ENCODE measurements at places on chromosomes 1 and 21.
A peak's percentile ranks its signal among the peaks of the same experiment; 100 is the strongest.

DNA sequence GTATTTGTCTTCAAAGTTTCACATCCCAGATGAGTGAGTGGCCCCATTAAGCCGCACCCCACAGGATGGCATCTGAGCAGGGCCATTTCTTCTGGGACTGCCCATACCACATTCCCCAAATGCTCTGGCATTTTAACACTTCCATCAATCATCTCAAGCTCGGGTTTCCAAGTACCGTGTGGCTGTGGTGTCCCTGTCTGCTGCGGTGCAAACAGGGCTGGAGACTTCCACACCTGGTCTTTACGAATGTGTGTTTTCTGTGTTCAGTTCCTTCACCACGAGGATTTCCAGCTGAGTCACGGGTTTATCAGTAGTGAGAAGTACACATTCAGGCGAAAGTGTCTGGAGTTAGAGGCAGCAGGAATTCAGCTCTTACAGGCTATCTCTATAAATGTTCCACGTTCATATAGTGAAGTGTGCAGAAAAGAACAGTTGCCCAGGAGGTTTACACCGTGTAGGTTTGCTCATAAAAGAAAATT lies 195.2 kb downstream of the RHOU start:
- peaks cover 7% of the 10 kb centered on the region for H3K27me3 ChIP-seq
- H3K4me3 ChIP-seq = no peak overlapping the region
- peaks cover 17% of the 10 kb centered on the region for H3K4me1 ChIP-seq
- no peaks in the 10 kb centered on the region for H3K36me3 ChIP-seq
- DNase-seq = peak; percentile 49
- H3K27ac ChIP-seq = no peak overlapping the region

GRCh38 chr1:193367863-193368262 lies 181.4 kb upstream of the B3GALT2 start:
- H3K4me1 ChIP-seq = peaks cover 7% of the 10 kb centered on the region
- peaks cover 4% of the 10 kb centered on the region for H3K27me3 ChIP-seq
- peak overlapping the region; percentile 37 for H3K4me3 ChIP-seq
- no peak overlapping the region for H3K27ac ChIP-seq
- H3K36me3 ChIP-seq = no peaks in the 10 kb centered on the region

DNA sequence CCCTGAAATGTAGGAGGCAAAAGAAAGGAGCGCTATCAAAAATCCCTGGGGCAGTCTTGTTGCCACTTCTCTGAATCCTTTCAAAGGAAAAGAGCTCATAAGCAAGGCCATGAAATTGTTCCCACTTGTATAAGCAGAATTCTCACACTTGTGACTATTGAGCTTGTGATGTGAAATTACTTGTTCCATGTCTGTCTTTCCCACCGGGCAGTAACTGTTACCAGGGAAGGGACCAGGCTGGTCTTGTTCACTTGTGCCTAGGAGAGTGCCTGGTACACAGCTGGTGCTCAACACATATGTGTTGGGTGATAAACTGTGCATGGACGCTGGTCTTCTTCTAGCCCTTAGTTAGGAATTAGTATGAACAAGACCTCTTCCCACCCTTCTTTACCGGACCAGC lies 150.6 kb downstream of the CDC7 start:
- no peaks in the 10 kb centered on the region for H3K27me3 ChIP-seq
- no peaks in the 10 kb centered on the region for H3K36me3 ChIP-seq
- H3K4me1 ChIP-seq = peaks cover 26% of the 10 kb centered on the region
- no peak for DNase-seq
- no peak overlapping the region for H3K27ac ChIP-seq

- H3K4me3 ChIP-seq = no peak overlapping the region
- H3K27me3 ChIP-seq = no peaks in the 10 kb centered on the region
- H3K36me3 ChIP-seq = no peaks in the 10 kb centered on the region
- DNase-seq = no peak
- peak overlapping the region; percentile 41 for H3K27ac ChIP-seq
- peaks cover 19% of the 10 kb centered on the region for H3K4me1 ChIP-seq
These were observed 84.9 kb upstream of the RAB4A start for GRCh38 chr1:229185963-229186362.

DNA sequence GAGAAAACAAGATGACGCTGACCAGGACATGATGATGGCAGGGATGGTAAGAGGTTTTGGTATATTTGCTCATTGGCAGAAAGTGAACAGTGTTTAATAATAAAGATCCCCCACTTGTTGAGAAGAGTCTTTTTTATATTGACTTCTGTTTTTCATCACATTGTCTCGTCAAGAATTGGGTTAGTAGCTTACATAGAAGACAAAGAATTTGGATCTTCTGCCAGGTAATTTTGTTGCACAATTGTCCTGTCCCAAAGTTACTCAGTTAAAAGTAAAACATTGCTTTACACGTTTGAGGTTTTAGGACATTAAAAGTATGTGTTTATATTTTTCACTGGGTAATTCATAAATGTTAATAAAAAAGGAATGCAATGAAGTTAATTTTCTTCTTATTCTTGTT lies 48.3 kb upstream of the LAMC2 start:
- DNase-seq = no peak
- no peaks in the 10 kb centered on the region for H3K4me1 ChIP-seq
- H3K4me3 ChIP-seq = no peak overlapping the region
- no peaks in the 10 kb centered on the region for H3K36me3 ChIP-seq
- peaks cover 13% of the 10 kb centered on the region for H3K27me3 ChIP-seq
- no peak overlapping the region for H3K27ac ChIP-seq

DNA sequence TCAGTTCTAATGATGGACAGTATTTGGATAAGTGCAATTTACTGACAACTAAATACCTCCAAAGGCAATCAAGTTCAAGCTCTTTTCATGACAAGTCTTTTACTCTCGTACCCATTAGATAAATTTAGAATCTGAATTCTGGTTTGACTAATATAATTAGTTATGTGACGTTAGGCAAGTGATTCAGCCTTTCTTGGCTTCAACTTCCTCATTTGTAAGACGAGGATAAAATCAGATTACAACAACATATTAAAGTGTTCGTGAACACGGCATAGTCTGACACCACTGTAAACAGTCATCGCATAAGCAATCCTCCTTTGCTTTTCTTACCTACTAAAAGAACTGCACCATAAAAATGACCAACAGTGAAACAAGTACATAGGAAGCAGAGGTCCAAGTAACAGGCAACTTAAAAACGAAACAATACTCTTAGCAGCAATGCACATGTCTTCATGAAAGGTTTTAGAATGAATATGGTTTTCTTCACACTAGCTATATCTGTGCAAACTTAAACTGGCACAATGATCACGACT lies 25.7 kb downstream of the COA6 start:
- H3K36me3 ChIP-seq = peaks cover 12% of the 10 kb centered on the region
- H3K4me1 ChIP-seq = peaks cover 48% of the 10 kb centered on the region
- DNase-seq = no peak
- no peaks in the 10 kb centered on the region for H3K27me3 ChIP-seq

GRCh38 chr1:245608271-245608670 lies 453.5 kb downstream of the KIF26B start:
- H3K4me3 ChIP-seq = no peak overlapping the region
- peaks cover 6% of the 10 kb centered on the region for H3K4me1 ChIP-seq
- H3K27ac ChIP-seq = no peak overlapping the region
- H3K36me3 ChIP-seq = no peaks in the 10 kb centered on the region
- peaks cover 9% of the 10 kb centered on the region for H3K27me3 ChIP-seq
- DNase-seq = no peak

DNA sequence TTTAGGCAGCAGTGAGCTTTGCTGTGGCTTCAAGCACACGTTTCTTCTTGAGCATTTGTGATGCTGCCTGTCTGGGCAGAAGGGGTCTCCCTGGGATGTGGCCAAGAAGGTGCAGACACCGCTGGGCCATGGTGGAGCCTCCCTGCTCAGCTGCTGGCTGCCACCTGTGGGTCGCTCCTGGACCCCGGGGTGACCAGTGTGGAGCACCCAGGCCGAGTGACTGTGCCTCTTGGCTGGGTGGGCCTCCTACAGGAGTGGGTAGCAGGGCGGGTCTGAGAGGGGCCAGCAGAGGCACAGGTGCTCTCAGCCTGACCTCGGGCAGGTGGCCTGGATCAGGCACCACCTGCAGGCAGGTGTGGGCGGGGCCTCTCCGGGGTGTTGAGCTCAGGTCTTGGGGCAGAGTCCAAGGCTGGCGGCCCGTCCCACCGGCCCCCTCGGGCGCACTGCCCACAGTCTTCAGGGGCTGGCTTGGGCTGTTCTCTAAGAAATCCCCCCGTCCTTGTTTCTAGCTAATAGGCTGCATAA lies 42.0 kb upstream of the COL6A1 start:
- H3K4me3 ChIP-seq = no peak overlapping the region
- no peaks in the 10 kb centered on the region for H3K36me3 ChIP-seq
- H3K27ac ChIP-seq = no peak overlapping the region
- no peaks in the 10 kb centered on the region for H3K27me3 ChIP-seq

GRCh38 chr1:198528364-198528763 lies 12.1 kb downstream of the ATP6V1G3 start:
- H3K36me3 ChIP-seq = peaks cover 15% of the 10 kb centered on the region
- DNase-seq = no peak
- H3K4me1 ChIP-seq = peaks cover 14% of the 10 kb centered on the region
- no peaks in the 10 kb centered on the region for H3K27me3 ChIP-seq
- H3K4me3 ChIP-seq = no peak overlapping the region

DNA sequence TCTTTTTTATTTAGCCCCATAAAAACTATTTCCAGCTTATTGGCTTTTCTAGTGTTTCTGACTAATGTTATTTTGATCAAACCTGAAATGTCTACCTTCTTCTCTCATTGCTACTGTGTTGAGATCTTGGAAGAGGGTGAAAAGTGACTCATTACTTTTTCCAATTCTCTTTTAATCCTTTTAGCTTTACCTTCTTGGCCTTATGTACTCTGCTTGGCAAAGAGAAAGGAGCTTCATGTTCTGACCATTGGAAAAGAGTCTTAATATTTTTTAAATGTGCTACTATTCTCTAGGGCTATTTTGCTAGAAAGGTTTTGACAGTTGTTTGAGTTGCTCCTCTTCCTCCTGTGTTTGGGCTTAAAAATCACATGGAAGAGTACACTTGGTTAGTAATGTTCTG lies 97.8 kb upstream of the CHODL start:
- H3K27me3 ChIP-seq = no peaks in the 10 kb centered on the region
- H3K27ac ChIP-seq = no peak overlapping the region
- H3K36me3 ChIP-seq = peaks cover 5% of the 10 kb centered on the region
- no peak for DNase-seq

GRCh38 chr1:211259638-211260126 lies 516 bp downstream of the RCOR3 start:
- DNase-seq = no peak
- peak overlapping the region; percentile 99 for H3K4me3 ChIP-seq
- H3K4me1 ChIP-seq = peaks cover 16% of the 10 kb centered on the region
- H3K36me3 ChIP-seq = no peaks in the 10 kb centered on the region
- H3K27me3 ChIP-seq = no peaks in the 10 kb centered on the region
- H3K27ac ChIP-seq = peak overlapping the region; percentile 74

DNA sequence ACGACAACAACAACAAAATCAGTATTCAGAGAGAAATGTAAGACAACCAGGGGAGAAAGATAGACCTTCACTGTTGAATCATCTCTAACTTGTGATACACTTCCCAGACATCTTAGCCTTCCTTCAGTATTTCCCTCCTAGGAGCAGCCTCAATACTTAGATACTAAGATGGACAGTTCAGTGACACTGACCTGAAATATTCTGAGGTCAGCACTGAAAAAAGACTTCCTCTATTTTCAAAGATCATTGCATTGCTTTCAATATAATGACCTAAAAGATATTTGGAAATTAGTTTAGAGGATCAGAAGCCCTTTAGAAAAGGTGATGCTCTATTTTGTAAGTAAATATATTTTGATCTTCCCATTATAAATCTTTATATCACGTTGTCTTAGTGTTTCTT lies 101.0 kb downstream of the MRPL39 start:
- H3K36me3 ChIP-seq = peaks cover 16% of the 10 kb centered on the region
- H3K4me1 ChIP-seq = peaks cover 27% of the 10 kb centered on the region
- H3K27me3 ChIP-seq = peaks cover 2% of the 10 kb centered on the region
- DNase-seq = no peak
- H3K27ac ChIP-seq = peak overlapping the region; percentile 11
- H3K4me3 ChIP-seq = peak overlapping the region; percentile 5

DNA sequence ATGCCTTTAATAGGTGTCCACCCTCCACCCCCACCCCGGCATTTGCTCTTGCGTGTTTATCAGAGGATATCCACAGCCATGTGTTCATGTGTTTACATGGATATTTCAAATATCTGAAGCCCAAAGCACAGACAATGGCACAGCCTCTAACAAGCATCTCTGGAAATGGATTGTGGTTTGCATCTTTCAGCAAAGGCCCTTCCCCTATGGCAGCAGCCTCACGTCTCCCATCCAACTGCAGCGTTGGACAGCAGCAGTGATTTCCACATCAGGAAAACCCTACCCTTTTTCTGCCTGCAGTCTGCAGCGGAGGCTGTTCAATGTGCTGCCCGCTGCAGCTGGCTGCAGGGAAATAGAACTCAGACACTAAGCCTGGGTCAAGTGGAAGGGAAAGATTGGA lies 1.6 kb downstream of the RASSF5 start:
- peak overlapping the region; percentile 41 for H3K27ac ChIP-seq
- H3K36me3 ChIP-seq = no peaks in the 10 kb centered on the region
- peak overlapping the region; percentile 88 for H3K4me3 ChIP-seq
- H3K4me1 ChIP-seq = peaks cover 49% of the 10 kb centered on the region

DNA sequence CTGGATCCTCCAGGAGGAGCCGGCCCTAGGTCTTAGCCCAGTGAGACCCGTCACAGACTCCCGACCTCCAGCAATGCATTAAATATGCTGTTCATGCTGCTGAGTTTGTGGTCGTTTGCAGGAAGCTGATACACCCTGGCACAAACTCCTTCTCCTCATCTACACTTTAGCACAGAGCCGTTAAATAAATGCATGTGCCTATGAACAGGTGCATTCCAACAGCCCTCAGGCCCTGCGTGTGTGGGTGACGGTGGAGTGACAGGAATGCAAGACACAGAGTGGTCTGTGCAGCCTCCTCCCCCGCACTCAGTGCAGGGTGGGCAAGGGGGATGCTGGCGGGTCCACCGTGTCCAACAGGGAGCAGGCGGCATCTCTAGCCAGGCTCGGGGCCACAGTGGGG lies 106.6 kb upstream of the TMPRSS2 start:
- H3K4me3 ChIP-seq = no peak overlapping the region
- peaks cover 11% of the 10 kb centered on the region for H3K27me3 ChIP-seq
- no peaks in the 10 kb centered on the region for H3K36me3 ChIP-seq
- no peak overlapping the region for H3K27ac ChIP-seq

- H3K36me3 ChIP-seq = peaks cover 4% of the 10 kb centered on the region
- DNase-seq = no peak
- H3K27ac ChIP-seq = peak overlapping the region; percentile 88
- H3K4me3 ChIP-seq = peak overlapping the region; percentile 52
- H3K27me3 ChIP-seq = no peaks in the 10 kb centered on the region
These were observed 17.9 kb upstream of the ATP6V1G3 start for GRCh38 chr1:198558402-198558801.

GRCh38 chr21:14841511-14842472 lies 223.0 kb downstream of the NRIP1 start:
- H3K4me1 ChIP-seq = no peaks in the 10 kb centered on the region
- H3K27me3 ChIP-seq = no peaks in the 10 kb centered on the region
- H3K27ac ChIP-seq = no peak overlapping the region
- no peak for DNase-seq
- no peak overlapping the region for H3K4me3 ChIP-seq
- H3K36me3 ChIP-seq = peaks cover 6% of the 10 kb centered on the region

DNA sequence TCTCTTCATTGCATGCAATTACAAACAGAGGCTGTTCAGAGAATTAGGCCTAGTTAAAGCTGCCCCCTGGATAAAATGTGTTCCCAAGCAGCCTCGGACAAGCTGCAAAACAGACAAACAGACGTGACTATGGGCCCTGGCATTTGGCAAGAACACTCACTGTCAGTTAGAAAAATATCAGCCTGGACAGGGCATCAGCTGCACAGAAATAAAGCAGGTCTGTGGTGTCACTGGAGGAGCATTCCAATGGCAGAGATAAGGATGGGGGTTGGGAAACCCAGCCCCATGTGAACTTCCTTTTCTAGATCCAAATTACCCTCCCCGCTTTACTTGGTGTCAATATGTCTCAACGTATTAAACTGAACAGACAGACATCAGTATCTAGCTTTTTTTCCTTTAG lies 177.1 kb downstream of the GPATCH2 start:
- H3K27me3 ChIP-seq = no peaks in the 10 kb centered on the region
- peaks cover 2% of the 10 kb centered on the region for H3K4me1 ChIP-seq
- DNase-seq = no peak
- peaks cover 7% of the 10 kb centered on the region for H3K36me3 ChIP-seq
- H3K4me3 ChIP-seq = no peak overlapping the region
